ENCODE measurements at places on chromosomes 2 and 18.

DNA sequence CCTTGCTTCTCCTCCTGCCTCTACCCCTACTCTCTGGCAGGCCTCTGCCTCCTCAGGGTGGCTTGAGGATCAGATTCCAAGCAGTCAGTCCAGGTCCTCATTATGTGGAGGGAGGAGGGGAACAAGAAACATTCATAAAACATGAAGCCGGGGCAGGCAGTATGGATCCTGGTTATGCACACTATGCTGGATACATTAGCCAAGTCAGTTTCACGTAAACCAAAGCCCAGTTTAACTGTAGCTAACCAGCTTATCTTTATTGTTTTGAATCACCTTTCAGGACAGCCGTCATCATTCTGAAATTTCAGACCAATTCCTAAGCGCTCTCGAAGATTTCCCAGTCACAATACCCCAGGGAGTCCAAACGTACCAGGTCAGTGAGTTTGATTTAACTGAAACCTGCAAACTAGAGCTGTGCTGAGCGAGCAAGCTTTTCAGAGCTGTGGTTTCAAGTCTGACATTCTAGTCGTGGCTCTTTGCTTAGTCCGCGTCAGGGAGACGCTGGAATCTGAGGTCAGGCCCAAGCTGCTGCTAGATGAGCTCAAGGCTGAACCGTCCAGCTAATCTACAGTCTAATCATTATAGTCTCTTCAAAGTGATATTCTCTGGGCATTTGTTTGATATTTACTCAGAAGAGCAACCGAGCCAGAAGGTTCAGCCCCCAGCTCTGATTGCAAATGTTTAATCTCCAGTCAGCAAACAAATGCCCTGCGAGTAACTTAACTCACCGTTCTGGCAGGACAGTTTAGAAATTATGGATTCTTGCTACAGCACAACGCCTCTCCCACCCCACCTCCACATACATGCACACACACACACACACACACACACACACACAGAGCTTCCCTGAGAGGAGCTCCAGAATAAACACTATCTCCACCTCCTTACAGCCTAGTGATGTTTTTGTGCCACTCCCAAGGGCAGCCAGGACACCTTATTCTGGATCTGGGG, 63.8 kb upstream of the BZW1 start:
- no peak for DNase-seq

GRCh38 chr2:62158444-62159121, 37.3 kb upstream of the B3GNT2 start:
- DNase-seq, result no peak

DNA sequence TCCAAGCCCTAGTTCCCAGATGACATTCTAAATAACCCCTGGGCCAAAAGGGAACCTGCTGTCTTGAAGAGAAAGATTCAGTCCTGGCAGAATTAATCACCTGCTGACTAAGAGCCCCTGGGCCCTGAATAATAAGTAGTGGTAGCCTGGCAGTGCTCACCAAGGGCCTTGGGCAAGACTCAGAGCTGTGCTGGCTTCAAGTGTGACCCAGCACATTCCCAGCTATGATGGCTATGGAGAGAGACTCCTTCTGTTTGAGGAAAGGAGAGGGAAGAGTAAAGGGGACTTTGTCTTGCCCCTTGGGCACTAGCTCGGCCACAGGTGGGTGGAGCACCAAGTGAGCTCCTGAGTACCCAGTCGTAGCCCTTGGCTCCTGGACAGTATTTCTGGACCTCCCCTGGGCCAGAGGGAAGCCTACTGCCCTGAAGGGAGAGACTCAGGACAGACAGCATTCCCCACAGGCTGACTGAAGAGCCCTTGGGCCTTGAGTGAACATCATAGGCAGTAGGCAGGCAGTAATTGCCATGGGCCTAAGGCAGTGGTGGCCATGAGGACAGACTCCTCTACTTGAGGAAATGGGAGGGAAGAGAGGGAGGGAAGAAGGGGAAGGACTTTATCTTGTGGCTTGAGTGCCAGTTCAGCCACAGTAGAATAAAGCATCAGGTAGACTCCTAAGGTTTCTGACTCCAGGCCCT, 40.0 kb upstream of the INPP4A start:
- DNase-seq, result no peak

DNA sequence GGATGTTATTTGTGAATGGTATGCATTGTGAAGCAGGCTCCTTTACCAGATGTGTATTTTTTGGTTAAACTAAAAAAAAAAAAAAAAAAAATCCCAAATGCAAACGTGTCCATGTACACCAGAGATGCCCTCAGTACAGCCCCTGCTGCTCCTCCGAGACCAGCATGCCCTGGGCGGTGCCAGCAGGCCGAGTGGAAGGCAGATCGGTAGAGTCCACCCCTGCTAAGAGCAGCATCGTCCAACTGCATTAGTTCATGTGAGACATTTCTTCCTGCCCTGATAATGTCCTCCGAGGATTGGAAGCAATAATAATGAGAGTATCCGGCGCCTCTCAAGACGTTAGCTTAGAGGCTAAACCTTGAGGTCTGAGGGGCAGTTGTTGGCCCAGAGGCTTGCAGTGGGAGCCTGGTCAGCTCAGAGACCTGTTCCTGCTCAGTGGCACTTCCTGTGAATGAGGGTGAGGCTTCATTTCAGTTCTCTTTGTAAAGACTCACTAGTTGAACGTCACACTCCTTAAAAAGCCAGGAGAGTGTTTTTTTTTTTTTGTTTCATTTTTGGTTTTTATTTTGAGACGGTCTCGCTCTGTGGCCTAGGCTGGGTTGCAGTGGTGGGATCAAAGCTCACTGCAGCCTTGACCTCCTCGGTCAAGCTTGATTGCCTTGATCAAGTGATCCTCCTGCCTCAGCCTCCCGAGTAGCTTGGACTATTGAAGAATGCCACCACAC, 5.6 kb downstream of the SLC66A3 start:
- DNase-seq, result no peak

All from neural progenitor cell (in vitro differentiated cells).